PC-9 (cell line): ENCODE measurements at places on chromosomes 3 and 15.

- DNase-seq: no peak
Measured at GRCh38 chr15:58015565-58015964, 49.9 kb downstream of the ALDH1A2 start.

- DNase-seq: no peak
Measured at GRCh38 chr3:112101916-112102315, 15.7 kb downstream of the C3orf52 start.

- no peak for DNase-seq
Measured at GRCh38 chr3:63370094-63370493, 92.0 kb downstream of the SYNPR start.

DNA sequence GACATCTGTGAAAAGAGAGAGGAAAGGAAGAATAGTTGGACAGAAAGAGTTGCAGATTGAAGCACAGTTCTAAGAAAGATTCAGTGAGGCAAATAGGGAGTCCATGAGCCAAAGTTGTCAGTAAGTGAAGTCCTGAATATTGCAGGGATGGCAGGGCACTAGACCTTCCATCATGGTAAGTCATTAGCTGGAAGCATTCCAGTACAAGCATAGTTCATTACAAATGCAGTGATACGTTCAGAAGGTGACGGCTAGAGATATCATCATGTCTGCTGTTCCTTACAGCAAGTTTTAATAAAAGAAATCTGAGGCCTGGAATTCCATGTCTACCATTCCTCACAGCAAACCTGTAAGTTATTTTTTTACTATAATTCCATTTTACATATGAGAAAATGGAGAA lies 720.1 kb downstream of the GBE1 start:
- no peak for DNase-seq

GRCh38 chr3:134955874-134956273 lies 160.8 kb downstream of the EPHB1 start:
- no peak for DNase-seq

GRCh38 chr3:50300681-50301254 lies 1.6 kb upstream of the HYAL3 start:
- DNase-seq: no peak

DNA sequence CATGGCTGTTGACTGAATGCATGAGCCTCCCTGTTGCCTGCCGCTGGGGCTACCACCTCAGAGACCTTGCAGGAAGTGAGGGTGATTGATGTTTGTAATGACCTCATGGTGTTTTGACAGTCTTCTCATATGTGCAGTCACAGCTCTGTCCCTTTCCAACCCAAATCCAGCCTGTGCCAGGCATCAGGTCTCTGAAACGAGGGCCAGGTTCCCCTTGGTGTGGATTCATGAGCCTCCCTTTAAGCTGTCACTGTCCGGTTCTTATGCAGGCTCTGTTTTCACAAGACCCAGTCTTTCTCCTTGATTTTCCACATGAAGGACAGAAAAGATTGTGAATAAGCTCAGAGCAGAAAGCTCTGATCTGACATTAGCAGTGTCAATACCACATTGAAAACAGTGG lies 43.1 kb downstream of the CEMIP start:
- no peak for DNase-seq

DNA sequence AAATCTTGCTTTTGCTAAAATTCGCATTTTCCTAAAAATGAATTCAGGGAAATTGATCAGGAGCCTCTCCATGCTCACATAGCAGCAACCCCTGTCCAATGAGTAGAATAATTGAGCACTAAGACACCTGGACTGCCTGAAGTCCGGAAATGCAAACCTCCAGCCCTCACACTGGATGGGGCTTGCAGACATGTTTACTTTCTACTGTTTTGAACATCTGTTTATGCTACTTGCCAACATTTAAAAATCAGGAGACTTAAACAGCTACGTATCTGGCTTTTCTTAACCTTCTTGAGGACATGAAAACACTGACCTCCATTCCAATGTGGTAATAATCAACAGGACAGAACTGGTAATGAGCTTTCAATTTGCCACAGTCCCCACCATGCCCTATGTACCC lies 184.4 kb downstream of the SHOX2 start:
- DNase-seq: no peak

GRCh38 chr3:54649551-54649950 lies 278.3 kb downstream of the LRTM1 start:
- no peak for DNase-seq

- no peak for DNase-seq
Measured at GRCh38 chr3:184399410-184399809, 19.6 kb downstream of the CHRD start.

DNA sequence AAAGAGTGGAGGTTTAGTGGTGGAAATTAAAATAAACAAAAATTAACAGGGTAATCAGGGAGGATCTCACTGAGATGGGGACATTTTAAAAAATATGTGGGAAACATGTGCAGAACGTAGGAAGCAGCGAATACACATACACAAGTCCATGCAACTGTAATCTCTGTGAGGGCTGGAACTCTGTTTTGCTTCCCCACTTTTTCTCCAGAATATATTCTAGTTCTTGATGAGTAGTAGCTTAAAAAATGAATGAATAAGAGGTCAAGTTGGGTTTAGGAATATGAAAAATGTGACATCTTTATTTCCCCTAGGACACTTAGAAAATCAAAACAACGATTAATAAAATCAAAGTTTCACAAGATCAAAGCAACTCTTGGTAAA lies 312.2 kb upstream of the ZNF717 start:
- DNase-seq: no peak

- no peak for DNase-seq
Measured at GRCh38 chr3:78895528-78895927, 872.3 kb downstream of the ROBO1 start.
